Stimulated activated CD8-positive, alpha-beta memory T cell treated with anti-CD3 and anti-CD28 coated beads, Interleukin-4, amount 100 ng/mL, for 48 hours (primary cell): ENCODE measurements at places on chromosomes 1 and 21.

GRCh38 chr1:93591676-93592550 lies 89.7 kb downstream of the BCAR3 start:
- DNase-seq, result peak; percentile 51

DNA sequence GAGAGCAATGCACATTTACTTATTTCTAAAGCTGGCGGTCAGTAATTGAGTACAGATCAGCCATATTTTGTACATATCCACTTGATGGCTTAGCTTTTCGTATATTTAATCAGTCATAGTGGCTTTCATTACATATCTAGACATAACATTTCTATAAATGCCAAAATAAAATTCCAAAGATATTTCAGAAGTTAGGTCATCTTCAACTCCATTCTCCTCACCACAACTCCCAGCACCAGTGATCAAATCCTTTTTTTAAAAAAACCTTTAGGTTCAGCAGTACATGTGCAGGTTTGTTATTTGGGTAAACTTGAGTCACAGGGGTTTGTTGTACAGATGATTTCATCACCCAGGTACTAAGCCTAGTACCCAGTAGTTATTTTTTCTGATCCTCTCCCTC lies 53.9 kb upstream of the GNG4 start:
- DNase-seq, result no peak

DNA sequence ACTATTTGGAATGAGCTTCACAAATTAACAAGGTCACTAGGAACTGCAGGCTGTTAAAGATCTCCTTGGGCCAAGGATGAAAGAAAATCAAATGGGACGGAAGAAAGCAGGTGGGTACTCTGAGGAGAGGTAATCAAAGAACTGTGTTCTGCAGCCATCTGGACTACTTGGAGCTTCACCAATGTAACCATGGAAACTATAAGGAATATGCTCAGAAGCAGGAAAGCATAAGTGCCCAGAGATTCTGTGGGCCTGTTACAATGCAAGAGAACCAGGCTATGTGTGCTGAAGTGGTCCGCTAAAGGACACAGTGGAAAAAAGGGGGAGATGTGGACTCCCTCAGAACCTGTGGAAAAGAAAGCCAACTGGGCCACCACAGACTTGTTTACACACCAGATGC lies 238.5 kb downstream of the PTGER3 start:
- DNase-seq, result no peak

- DNase-seq, result no peak
Measured at GRCh38 chr1:15412843-15413242, 3.2 kb downstream of the EFHD2 start.

- no peak for DNase-seq
Measured at GRCh38 chr1:55359611-55360010, 144.4 kb upstream of the USP24 start.

DNA sequence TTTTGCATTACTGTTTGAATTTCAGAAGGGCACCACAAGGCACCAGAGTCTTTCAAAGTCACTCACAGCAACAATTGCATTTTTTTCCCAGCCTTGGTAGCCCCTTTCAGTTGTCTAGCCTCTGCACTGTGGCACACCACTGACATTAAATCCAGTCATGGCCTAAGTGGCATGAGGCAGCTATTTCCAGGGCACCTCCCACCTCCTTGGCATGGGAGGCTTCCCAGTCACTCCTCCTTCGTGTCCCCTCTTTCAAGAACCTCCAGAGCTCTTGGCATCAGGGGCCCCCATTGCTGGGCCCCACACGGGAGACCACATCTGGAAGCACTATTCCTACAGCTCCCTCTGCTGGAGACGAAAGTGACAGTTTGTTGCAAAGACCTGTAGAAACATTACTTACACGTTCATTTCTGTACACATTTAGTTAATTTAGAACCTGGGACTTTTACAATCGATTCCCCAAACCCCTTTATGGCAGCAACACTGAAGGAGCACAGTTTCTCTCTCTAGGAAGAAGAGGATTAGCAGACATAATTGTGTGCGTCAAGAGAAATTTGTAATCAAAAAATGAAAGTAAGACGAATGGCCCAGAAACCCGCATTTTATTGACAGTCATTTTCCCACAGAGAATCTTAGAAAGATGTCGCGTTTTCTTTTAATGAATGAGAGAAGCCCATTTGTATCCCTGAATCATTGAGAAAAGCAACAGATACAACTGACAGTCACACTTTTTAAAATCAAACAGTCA lies 5.7 kb upstream of the CHD5 start:
- DNase-seq, result no peak

GRCh38 chr1:84110629-84111028 lies 33.4 kb upstream of the PRKACB start:
- DNase-seq, result no peak
